ENCODE measurements at places on chromosomes 11 and 22.
A peak's percentile ranks its signal among the peaks of the same experiment; 100 is the strongest.

- no peak for DNase-seq
Observed at GRCh38 chr11:121418625-121419114, 33.4 kb upstream of the SORL1 start.

DNA sequence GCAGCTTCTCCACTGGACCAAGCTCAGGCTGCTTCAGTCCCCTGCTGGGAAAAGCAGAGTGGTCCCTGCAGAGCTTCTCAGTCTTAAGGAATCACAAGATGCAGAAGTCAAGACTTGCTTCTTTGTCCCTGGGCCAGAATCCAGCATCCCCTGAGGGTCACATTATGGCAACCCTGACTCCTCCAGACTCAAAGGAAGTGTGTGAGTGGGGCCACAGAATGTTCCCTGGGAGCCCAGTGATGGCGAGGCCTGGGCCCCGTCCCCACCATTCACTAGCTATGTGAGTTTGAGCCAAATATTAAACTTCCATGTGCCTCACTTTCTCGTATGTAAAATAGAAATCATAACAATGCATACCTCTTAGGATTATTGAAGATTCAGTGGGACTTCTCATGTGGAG is 122.2 kb upstream of the NCAM1 start:
- no peak for DNase-seq

DNA sequence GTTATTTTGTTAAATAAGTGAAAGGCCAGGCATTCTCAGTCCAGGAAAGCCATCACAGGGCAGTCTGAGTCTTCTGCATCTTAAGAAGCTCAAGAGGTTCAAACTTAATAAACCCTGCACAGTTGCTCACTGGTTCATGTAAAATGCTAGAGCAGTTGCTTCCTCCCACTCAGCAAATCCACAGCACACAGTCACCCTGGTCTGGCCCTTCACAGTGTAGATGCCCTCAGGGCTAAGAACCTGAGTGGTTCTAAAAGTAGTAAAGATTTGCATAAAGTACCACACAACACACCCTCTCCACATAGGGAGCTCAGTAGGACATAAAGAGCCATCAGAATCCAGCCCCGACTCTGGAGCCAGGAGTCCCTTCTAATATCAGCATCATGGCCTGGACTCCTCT is 58.7 kb downstream of the ZNF280B start:
- no peak for DNase-seq

GRCh38 chr11:77086521-77087472 is 15.8 kb upstream of the OMP start:
- DNase-seq = no peak

GRCh38 chr22:43200031-43200430 is 13.1 kb upstream of the TTLL12 start:
- DNase-seq = no peak

DNA sequence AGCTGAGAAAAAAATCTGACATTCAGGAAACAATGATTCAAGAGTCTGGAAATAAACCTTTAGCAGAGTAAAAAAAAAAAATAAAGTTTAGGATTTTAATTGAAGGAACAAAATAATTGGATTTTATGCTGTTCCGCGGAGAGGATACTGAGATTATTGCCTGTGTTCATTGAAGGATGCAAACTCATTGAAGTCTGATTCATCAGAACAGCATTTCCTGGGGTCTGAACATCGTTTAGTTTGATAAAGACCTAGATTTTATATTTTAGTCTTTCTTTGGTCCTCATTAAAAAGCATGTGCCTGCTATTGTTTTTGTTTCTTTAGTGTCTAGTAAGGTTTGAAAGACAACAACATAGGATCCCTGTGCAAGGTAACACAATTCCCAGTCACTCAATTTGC is 4.5 kb downstream of the TLCD5 start:
- DNase-seq = no peak

DNA sequence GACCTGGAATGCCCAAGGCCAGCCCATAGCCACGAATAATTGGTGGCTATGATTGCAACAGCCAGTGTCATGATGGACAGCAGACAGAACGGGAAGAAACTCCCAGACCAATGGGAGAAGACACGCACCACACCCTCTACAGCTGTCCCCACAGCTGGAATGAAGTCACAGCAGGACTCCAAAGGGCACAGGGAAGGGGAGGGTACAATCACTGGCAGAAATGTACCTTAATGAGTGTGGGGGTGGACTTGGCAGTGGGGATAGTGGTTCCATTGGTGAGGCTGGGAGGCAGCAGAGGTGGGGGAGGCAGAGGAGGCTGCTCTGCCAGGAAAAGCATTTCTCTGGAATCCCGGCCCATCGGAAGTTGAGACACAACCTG is 52.9 kb downstream of the SGSM3 start:
- DNase-seq = no peak

- no peak for DNase-seq
Observed at GRCh38 chr11:44759743-44760476, 33.1 kb downstream of the TSPAN18 start.

DNA sequence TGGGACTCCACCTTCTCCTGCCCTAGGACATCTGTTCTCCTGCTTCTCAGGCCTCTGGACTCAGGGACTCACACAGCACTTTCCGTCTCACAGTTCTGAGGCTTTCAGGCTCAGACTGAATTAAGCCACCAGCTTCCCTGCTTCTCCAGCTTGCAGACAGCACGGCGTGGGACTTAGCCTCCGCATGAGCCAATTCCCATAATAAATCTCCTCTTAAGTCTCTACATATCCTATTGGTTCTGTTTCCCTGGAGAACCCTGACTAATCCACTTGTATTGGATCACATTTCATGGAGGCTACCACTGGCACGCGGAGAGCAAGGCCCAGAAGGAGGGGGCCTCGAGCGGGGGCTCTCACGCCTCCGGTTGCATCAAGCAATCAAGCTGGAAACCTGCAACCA is 1313.6 kb downstream of the TBC1D22A start:
- DNase-seq = no peak

DNA sequence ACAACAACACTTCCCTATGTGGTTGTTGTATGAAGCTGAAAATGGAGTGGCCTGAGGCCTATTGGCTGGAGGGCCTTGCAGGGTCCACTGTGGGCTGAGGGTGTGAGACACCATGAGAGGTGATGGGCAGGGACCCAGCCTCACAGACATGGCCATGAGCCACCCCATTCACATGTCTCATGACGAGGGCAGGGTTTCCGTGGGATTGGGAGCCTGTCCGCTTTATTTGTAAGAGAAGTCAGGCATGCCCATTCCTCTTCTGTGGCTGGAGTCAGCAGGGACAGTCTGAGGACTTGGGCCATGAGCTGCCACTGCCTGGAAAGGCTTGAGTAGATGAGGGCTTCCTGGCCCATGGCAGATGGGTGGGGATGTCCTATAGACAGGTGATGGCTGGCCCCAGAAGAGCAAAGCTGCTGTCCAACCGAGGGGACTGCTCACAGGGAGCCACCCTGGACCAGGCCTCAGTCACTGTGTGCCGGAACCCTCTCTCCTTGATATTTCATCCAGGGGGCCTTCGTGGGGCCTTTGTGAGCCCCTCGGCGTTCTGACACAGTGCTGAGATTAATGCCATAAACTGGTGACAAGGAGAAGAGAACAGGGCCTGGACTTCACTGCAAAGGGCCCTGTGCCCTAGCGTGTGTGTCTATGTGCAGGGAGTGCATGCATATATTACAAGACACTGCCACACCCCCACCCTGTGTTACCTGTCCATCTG is 971.9 kb downstream of the BRD1 start:
- DNase-seq = no peak

DNA sequence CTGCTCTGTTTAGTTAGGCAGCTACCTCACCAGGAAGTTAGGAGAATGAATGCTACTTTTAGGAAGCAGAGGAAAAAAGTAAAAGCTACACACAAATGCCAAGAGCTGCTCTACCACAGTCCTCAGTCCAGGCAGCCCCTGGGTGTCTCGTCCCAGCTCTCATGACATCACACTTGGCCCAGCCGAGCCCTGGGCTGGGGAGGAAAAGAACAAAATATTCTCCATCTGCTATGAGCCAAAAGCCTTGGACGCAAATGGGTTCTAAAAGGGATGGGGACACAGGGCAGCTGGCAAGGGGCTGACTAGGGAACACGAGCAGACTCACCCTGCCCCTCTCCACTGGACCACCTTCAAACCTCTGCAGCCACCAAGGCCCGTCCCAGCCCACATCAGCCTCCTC is 26.1 kb downstream of the TMEM184B start:
- no peak for DNase-seq

DNA sequence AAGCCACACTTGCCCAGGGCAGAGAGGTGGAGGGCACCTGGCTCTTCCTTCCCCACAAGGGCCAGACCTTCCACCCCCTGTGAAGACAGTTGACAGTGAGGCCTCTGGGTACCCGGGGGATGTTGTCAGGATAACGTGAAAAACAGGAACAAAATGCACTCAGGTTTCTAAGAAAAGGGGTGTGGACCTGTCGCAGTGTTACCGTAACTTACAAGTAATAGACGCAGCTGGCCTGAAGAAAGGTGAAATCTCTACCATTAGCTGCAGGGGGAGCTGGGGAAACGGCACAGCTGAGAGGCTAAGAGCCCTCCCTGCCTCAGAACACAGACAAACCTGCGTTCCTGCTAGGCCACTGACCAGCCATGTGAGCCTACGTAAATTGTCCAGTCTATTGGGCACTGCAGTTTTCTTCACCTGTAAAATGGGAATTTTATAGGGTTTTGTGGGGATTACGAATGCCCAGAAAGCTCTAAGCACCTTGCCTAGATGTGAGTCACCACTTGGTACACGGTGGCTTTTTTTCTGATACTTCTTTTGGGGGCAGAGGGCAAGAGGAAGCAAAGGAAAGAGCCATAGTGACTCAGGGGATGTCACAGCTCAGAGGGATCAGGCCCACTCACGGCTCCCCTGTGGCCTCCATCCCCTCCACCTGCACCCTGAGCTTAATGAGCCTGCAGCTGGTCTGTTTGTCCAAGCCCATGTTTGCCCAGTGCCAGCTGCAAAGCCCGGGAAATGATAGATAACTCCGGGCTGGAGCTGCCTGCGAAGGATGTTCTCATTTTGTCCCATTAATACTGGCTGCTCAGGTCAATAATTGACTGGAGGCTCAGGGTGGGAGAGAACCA is 18.4 kb upstream of the CABP7 start:
- no peak for DNase-seq

DNA sequence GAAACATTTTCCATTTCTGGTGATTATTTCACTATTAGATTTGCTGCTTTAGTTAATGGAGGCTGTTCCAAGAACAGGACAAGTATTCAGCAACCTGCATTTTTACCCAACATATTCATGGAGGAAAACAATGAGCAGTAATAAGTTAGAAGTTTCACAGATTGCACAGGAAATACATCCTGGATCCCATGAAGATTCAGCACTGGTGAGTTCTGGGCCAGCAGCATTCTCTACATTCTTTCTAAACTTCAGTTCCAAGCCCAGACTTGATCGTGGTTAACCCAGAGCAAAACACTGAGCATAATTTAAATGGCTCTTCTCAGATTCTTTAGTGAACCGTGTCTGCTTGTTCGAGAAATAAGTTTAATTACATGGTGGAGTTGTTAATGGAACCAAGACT is 3.8 kb downstream of the FJX1 start:
- DNase-seq = no peak

DNA sequence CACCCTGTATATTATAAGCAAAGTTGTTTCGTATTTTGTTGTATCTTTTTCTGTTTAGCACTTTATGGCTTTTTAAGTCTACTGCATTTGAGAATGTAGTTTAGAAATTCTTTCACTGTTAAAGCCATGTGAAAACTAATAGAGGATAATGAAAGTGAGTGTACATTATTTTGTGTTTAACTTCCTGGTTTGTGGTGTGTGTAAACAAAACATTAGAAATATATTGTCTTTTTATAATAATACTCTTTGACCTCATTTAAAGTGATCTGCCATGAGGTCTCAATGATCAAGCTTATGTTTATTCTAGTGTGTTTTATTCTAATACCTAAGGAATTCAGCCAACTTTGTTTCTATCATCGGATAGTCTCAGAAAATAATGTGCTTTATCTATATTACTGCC is 27.4 kb upstream of the TMEM45B start:
- DNase-seq = no peak

DNA sequence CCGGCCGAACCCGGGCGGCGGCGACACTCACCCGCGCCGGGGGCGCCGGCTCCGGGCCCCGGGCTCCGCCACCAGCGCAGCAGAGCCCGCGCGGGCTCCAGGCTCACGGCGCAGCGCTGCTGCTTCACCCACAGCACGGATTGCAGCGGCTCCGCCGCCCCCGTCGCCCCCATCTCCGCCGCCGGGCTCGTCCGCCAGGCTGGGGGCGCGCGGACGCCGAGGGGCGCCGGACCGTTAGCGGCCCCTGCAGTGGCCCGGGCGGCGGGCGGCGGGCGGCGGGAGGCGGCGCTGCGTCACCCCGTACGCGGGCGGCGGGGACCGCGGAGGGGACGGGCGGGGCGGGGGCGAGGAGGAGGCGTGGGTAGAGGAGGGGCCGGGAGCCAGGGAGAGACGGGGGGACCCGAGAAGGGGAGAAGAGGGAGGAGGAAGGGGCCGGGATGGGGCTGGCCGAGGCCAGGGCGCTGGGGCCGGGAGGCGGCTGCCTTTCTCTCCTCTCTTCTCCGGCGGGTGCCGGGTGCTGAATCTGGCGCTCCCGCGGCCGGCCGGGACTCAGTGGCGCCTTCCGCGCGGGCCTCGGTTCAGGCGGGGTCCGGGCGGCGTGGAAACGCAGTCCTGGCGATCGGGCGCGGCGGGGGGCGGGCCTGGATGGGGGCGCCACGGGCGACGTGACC is at the start of gene CERK:
Gene CERK, minus strand, starts transcription at position 277 of the 671 bp plus-strand sequence. Its CDS starts 104 bp downstream, at position 173.
- peak; percentile 44 for DNase-seq

DNA sequence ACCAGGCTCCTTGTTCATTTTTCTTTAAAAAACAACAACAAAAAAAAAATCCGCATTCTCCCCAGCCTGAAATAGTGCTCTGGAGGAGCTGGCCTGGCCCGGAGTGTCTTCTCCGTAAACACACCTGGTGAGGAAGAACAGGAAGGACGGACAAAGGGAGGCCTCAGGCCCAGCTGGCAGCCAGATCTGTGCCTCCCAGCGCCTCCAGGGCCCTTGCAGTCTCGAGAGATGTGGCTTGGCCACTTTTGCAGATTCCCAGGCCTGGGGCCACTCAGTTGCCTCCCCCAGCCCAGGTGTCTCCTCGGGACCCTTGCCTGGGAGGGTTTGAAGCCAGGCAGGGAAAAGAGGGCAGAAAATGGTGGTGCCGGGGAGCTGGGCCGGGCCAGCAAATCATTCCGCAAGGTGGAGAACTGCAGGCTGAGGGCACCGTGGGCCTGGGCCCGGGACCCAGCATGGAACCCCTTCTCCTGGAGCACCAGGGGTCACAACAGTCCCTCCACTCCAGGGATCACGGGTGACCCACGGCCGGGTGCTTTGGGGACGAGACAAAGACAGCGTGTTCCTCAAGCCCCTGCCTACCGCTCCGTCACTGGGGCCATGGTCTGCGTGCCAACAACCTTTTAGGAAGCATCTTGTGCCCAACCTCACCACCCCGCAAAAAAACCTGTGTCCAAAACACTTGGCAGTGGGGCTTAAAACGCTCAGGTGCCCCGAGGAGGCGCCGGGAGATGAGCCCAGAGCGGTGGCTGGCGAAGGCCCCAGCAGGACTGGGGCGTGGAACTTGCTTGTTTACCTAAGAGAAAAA is 67.1 kb upstream of the WNT7B start:
- no peak for DNase-seq
